ENCODE measurements at places on chromosomes 2 and 18.

GRCh38 chr2:237280939-237281338, 133.0 kb downstream of the COL6A3 start:
- DNase-seq = no peak

DNA sequence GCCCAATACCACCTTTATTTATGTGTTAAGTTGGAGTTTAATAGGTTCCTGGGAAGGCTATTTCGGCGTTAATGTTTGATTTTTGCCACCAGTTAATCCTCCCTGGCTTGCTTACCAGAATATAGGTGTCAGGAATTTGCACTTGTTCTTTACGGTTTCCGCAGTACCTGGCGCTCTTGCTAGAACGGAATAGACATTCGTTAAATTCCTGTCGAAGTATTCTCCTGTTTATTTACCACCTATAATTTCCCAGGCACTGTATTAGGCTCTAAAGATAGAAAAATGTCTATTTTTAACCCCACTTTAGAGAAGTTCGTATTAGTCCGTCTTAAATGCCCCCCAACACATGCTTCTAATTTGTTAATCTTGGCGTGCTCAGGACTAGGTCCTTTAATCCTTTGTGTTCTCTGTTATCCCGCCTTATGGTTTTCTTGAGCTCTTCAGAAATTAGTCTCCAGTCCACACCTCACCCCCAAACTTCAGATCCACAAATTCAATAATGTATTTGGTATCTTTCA, 575 bp downstream of the CCDC150 start:
- no peak for DNase-seq

DNA sequence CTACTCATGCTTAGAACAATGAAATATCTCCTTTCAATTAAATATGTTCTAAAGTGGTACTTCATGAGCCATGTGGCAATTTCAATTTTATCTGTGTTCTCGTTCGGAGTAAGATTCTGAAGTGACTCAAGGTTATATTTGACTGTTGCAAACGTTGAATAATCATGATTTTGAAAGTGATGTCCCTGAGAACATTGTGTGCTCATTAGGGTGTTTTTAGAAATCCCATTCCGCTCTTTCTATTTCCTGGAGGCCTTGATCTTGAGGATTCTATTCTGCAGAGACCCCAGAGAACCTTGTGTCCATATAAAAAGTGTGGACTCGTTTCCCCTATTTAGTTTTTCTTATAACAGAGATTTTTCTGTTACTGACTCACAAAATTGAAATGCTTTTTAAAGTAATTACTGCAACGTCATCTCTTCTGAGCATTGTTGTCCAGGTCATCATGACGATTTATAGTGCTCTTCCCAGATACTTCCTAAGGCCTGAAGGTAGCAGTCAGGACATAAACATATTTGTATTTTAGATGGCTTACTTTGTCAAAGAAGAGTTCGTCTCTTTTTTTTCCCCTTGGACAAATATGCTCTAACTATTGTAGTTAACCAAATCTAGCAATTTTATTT, 27.2 kb downstream of the IL1R2 start:
- DNase-seq = no peak

DNA sequence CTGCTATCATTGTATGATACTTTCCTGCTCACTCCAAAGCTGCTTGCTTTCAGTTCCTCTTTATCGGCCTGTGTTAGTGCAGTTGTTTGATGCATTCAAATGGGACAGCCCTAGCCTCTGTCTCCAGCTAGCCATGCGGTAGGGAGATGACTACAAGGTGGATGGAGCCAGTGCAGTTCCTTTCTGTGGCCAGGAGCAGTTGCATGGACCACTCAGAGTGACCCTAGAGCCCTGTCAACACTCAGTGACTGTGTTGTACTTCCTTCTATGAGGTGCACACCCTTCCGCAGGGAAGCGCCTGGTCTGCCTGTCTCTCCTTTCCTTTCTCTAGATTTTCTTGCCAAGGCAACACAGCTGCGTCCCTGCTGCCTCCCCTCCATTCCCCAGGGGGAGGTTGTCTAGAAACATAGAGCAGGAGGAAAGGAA, 33.8 kb downstream of the KCNS3 start:
- DNase-seq = no peak

- DNase-seq = no peak
Measured at GRCh38 chr18:67705748-67706147, 189.2 kb upstream of the DSEL start.

DNA sequence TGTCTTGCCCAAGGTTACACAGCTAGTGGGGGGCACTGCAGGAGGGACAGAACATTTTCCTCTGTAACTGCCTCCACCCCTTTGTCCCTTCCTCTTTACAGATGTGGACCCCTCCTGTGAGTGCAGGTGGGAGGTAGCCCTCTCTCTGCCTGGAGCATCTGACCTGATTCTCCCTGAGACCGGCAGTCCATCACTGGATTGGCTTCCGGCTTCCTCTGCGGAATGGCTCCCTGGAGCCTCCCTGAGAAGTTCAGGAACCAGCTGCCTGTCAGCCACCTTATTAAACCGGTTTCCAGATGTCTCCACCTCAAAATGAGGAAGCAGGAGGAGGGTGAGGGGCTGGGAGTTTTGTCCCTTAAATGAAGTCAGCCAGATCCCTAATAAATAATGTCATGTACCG, 67.3 kb upstream of the TNP1 start:
- no peak for DNase-seq
